Occipital lobe (tissue), 3 donors: ENCODE measurements at places on chromosomes 5 and 9.
A peak's percentile ranks its signal among the peaks of the same experiment; 100 is the strongest.

DNA sequence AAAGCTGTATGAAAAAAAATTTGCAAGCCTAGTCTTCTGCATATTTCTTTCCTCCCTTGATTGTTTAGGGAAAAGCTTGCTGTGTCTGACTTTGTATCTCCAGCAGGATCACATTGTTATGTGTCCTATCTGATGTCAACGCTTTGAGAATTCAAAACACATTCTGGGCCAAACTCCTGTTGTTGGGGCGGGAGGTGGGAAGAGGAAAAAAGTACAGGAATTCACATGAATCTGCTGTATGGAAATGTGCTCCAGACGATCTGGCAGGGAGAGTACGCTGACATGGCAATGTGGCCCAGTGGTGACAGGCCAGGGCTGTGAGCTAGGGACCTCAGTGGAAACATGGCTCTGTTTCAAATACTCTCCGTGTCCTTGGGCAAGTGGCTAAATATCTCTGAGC lies 87.4 kb upstream of the GNA14 start:
- peak; percentile 34 for DNase-seq

- DNase-seq = no peak
Observed at GRCh38 chr5:158786390-158786789, 313.3 kb downstream of the EBF1 start.

GRCh38 chr9:116656977-116657376 lies 30.1 kb upstream of the TRIM32 start:
- no peak for DNase-seq

DNA sequence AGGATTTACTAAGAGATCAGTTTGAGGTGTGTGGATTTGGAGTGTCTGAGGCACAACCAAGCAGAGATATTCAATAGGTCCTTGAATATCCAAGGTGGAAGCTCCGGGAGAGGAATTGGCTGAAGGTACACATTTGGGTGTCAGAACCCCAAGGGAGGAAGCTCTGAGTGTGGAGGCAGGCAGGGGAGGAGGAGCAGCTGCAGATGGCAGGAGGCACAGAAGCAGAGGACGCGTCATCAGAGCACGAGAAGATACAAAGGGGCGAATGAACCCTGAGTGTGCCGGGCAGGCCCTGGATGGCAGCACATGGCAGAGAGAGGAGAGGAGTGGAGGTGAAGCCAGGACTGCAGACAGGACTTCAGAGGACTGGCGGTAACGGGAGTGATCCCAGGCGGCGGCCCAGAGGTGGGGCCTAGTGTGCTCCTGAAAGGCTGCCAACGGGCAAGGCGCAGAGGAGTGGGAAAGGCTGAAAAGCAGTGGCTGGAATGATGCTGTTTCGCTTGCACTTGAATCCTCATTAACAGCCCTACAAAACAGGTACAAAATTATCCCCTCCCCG lies 179.8 kb downstream of the FANCC start:
- DNase-seq = no peak

DNA sequence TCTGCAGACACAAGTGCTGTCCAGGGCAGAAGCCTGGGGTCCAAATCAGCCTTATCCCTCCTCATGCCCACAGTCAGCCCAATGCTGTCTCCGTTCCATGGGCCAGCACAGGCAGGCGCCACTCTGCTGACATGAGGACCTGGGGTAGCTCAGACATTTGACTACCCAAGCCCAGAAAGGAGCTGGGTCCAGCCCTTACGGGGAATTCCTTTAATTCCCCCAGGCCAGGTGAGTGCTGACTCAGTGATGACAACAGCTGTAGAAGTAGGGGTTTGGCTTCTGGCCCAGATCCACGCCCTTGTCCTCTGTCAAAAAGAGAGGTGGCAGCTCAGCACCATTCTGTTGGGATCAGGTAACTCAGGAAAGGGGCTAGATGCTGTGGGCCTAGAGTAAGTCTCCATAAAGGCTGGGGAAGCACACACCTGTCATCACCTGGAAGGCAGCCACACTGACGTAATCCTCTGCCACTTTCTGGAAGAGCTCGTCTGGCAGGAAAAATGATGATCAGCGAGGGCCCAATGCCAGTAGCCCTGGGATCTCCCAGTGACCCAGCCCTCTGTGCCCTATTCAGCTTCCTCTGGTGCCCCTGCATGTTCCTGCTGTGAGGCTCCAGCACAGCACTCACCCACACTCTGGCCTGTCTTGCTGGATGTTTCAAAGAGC lies 1.9 kb downstream of the RAB24 start:
- no peak for DNase-seq

- no peak for DNase-seq
Observed at GRCh38 chr9:107696302-107696701, 206.7 kb upstream of the KLF4 start.

DNA sequence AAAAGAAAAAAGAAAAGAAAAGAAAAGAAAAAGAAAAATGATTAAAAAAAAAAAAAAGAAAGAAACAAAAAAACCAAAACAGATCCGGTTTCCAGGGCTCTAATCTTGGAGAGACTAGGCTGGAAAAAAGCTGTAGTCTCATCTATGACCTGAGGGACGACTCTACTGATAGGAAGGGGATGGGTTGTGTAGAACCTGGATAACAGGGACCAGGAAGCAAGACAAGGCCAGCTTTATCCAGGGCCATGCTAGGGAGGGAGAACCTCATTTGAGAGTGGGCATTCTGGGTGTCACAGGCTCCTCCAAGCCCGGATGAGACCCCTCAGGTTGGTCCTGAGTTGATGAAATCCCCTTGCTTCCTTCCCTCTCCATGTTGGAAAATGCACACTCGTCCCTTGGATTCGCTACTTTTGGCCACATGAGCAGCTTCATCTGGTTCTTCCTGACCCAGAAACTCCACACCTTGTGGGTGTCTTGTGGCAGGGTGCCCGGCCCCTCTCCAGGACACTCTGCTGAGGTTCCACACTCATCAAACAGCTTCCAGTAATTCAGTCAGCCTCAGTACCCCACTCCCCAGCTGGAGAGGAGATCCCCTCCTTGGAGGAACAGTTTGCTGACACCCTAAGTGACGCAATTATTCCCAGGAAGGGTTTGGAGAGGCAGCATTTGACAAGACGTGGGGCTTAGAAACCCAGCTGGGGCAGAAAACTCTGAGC lies 71.1 kb upstream of the LHFPL2 start:
- no peak for DNase-seq

DNA sequence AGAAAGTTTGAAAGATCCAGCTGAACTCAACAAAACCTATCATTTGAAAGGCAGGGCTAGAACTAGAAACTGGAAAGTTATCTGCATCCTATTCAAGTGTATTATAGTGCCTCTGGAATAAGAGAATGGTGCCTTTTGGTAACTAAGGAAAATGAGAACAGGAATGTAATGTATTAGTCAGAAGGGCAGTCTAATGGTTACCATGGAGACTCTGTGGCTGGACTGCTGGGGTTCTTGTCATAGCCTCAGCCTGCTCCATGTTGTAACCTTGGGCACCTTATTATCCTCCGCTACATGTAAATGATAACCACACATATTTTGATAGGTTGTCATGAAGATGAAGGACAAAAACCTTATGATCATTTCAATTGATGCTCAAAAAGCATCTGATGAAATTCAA lies 24.6 kb upstream of the IFNB1 start:
- DNase-seq = no peak

DNA sequence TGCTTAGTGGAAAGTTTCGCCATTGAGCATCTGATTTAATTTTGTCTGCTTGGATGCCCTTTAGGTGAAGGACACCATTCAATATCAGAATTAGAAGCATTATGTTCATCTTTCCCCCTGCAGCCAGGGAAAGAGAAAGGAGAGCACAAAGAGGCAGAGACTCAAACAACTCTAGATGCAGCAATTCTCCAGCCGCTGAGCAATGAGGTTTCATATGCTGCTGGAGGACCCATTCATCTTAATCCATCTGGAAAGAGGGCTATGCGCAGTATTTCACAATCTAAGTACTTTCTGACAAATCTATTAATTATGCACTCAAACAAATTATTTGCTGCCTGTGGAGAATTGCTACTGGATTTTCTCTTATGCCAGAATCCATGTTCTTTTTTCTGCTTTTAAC lies 527.0 kb upstream of the TUSC1 start:
- DNase-seq = no peak

DNA sequence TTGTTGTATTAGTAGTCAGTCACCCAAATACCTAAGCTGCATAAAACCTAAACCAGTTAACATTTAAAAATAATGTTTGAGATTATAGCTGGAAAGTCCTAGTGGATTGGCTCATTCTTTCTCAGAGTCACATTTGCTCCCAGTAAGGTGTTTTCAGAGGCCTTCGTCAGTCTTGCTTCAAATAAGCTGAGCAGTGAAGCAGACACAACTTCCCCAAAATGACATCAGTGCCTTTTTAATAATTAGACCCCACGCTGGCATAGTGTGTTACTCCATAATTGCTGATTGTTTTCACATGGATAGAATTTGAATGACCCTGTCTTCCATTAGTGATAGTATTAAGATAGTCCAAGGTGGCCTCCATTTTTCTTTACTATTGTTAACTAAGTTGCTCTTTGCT lies 245.8 kb downstream of the PJA2 start:
- no peak for DNase-seq

GRCh38 chr9:87259543-87260518 lies 237.8 kb upstream of the DAPK1 start:
- DNase-seq = no peak

DNA sequence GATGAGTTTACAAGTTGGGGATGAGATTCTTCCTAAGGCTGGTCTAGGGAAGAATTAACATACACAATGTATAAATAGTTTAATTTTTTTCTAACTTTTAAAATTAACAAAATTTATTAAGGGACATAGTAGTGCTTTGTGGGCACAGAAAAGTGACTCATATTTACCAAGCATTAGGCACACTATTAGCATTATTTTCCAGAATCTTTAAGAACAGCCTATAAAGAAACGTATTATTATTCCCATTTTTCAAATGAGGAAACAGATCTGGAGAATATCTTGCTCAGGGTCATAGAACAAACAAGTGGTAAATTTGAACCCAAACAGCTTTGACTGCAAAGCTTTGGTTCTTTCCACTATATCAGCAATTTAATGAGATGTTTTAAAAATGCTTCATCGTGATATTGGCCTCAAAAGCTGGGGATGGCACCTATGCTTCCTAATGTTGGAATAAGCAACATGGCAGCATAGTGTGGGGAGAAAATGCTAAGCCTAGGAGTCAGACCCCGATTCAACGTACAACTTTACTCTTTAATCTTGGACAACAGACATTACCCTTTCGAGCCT lies 55.9 kb downstream of the ABCA1 start:
- no peak for DNase-seq

DNA sequence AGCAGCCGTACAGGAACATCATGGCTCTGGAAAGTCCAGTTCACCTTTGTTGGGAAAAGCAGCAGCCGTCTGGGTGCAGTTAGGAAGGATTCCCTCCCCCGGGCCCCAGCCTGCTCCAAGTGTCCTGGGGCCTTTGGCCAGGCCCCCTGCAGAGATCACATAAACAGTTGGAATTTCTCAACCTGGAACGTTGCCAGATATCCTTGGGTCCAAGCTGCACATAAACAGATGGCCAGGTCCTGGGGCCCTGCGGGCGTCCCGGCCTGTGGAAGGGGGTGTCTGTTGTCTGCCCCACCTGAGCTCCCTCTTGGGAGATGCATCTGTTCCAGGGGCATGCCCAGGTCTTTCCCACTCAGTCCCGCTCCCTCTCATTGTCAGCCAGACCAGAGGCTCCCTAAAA lies 92.7 kb downstream of the COL5A1 start:
- DNase-seq = no peak

DNA sequence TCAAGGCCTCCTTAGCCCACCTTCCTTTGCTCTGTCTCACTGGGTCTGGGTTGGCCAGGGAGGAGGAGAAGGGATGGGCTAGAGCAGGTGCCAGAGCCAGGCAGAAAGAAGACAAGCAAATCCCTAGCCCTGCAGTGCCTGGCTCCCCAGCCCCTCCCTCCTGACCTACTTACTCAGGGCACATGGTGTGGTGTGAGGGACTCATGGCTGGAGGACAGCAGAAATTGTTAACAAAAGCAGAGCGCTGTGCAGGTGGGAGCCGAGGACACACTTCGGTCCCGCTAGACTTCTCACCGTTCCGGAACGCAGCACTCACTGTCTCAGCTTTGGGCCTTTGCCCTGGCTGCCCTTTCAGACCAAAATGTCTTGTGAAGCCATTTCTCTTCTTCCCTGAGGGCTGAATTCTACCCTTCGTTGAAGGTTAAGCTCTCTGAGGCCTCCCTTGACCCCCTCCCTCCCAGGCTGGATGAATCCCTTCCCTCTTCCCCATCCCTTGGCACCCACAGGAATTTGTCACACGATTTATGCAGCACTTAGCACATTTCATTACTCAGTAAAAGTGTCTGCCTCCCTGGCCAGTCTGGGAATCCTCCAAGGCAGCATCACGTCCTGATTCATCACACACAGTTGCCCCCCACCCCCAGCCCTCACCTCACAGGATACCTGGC lies 263.9 kb upstream of the TRPC7 start:
- no peak for DNase-seq

DNA sequence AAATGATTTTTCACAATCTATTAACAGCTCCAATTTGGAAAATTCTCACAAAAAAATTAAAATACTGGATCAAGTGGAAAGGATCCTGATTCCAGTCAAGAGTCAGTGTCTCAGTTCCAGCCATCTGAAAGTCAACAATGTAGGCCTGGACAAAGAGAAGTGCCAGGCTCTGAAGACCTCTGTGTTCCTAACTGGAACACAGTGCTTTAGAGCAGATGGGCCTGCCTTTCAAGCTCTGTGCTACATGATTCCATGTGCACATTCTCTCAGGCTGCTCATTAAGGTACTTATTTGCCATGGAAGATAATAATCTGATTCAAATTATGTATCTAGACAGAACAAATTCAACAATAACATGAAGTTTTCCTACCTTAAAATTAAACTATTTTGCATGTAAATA lies 30.2 kb upstream of the ALDH1A1 start:
- no peak for DNase-seq

DNA sequence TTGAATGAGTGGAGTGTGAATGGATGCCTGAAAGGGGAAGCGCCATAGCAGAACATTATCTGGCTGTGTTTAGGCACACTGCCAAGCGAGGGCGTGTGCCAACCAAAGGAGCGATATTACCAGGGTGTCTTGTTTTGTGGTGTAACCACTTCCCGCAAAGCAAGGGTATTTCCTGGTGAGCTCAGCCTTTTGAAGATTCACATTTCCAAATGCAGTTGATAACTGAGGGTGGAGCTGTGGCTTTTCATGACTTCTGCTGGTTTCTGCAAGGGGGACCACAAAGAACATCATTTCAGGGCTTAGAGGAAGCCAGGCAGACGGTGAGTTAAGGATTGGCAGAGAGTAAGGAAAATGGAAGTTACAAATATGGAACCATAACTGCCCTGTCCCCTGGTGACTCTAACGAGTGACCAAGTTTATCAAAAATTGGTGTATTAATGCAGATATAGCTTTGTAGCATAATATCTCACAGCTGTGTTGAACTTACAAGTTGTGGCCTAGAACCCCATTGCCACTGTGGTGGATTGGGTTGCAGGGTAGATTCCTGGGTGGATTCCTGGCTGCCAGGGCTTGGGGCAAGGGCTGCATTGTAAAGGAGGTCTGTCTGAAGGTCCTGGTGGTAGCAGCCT lies 71.4 kb downstream of the RALGPS1 start:
- DNase-seq = no peak

DNA sequence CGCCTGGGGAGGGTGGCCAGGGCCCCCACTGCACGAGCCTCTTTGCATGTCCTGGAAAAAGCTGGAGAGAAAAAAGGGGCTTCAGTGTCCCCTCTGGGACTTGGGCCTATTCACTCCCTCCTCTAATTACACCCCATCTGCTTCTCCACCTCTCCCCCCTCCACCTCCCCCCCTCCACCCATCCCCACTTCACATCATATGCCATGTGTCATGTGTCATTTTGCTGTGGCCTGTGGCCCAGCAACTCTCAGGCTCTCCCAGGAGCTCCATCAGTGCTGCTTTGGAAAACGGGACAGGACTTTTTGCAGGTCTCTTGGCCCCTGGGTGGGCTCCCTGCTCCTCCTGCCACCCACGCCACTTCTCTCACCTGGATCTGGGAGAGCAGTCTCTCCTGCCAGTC lies 68.7 kb downstream of the NTNG2 start:
- no peak for DNase-seq
